ENCODE measurements at places on chromosomes 5 and 9.

GRCh38 chr5:1896602-1897376, 14.1 kb upstream of the IRX4 start:
- DNase-seq, result no peak

DNA sequence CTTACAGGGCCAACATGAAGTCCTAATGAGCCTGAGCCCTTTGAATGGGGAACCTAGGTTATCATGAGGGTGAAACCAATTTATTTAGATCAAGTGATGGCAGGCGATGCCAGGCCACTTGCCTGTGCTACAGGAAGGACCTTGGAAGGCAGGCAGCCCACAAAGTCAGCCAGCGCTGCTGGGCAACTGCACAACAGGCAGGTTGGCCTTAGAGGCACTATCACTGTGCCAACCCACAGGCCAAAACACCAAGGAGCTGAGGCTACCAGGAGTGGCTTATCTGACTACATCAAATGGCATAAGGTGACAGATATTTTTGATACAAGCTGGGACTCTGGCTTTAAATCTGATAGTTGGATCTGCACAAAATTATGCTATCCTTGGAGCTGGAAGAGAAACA, 319.1 kb downstream of the NTRK2 start:
- no peak for DNase-seq

- DNase-seq, result no peak
Measured at GRCh38 chr5:146399481-146399880, 47.7 kb upstream of the TCERG1 start.

- DNase-seq, result no peak
Measured at GRCh38 chr9:128361296-128361985, 9.7 kb upstream of the URM1 start.

- DNase-seq, result no peak
Measured at GRCh38 chr9:84305497-84306131, 34.9 kb downstream of the SLC28A3 start.

GRCh38 chr5:100791391-100791790, 111.7 kb downstream of the ST8SIA4 start:
- no peak for DNase-seq

DNA sequence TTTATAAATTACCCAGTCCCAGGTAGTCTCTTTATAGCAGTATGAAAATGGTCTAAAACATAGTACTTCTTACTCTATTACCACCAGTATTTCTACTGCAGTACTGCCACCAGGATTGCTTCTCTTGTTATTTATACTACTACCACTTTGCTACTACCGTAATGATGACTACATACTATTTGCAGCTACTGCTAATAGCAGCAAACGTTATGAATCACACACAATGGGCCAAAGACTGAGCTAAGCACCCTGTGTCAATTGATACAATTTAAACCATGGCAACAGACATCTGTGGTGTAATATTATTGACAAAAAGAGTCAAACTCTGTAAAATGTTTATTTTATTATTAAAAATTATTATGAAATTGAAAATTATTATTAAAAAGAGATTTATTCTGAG, 15.3 kb upstream of the KIF12 start:
- no peak for DNase-seq

- DNase-seq, result no peak
Measured at GRCh38 chr5:131460867-131461572, 174.0 kb downstream of the RAPGEF6 start.

DNA sequence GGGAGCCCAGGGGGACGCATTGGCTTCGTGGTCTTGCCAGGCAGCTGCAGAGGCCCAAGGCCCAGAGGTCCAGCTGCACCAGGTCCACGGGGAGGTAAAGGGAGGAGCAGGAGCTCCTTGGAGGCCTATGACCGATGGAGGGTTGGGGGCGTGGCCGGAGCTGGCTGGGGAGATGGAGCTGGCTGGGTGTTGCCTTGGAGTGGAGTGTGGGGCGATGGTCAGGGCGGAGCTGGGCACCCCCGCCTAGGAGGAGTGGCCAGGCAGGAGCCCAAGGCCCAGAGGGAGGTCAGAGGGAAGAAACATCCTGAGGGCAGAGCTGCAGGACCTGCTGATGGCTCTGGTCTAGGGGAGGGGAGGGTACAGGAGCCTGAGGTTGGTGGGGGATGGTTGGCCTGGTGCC, 44.6 kb downstream of the KCNT1 start:
- no peak for DNase-seq

DNA sequence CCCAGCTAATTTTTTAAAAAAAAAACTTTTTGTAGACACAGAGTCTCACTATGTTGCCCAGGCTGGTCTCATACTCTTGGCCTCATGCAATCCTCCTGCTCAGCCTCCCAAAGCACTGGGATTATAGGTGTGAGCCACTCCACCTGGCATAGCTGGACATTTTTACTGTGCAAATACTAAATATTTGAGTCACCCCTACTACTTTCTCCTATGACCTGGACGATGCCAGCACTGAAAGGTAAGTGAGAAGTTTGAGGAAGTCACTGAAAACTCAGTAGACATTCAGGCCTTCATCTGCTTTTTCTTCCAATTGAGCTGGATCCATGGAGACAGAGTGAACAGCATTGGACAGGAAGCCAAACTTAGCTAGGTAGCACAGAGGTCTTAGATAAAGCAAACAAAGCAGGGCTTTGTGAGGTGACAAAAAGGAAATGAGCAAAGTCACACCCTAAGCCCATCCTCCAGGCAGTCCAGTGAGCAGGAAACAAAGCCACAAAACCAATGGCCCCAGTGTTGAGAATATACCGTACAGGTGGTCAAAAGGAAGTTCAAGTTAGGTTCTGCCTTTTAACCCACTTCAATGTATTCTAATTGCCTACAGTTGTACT, 192.6 kb upstream of the RASA1 start:
- DNase-seq, result no peak

GRCh38 chr9:131889437-131890251, 149.8 kb upstream of the RAPGEF1 start:
- no peak for DNase-seq

DNA sequence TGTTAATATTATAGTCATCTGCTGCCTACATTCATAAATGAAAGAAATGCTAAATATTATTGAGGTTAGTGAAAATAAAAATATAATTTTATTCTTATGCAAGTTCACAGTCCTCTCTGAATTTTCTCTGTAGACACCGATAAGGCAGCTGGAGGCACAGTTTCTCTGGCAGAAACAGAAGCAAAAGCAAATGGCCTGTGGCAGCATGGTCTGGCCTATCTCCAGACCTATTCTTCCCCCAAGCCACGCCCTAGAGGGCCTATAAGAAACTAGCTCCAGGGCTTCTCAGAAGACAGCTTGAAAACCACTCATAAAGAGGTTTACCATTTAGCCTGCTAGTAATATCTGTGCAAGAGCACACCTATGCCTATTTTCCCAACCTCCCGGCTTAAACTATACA, 28.4 kb downstream of the MRPS27 start:
- no peak for DNase-seq

GRCh38 chr9:108662956-108663355, 192.8 kb downstream of the ACTL7B start:
- no peak for DNase-seq

DNA sequence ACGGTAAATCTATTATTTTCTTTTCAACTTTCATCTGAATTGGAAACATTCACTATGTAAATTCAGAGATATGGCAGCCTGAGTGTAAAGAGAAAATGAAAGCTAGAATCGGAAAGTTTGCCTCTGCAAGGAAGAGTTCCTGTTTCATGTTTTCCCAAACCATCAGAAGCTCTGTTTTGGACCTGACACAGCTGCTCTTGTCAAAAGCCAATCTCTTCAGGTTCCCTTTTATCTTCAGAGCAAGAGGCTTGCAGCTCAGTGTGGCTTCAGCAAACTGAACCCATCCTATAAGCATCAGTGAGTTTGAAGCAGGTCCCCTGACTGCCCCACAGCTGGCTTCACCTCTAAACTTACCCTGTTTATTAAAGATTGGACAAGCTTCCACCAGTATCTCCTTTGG, 1099.7 kb downstream of the DTWD2 start:
- no peak for DNase-seq
